ENCODE measurements at places on chromosomes 12 and 14.

DNA sequence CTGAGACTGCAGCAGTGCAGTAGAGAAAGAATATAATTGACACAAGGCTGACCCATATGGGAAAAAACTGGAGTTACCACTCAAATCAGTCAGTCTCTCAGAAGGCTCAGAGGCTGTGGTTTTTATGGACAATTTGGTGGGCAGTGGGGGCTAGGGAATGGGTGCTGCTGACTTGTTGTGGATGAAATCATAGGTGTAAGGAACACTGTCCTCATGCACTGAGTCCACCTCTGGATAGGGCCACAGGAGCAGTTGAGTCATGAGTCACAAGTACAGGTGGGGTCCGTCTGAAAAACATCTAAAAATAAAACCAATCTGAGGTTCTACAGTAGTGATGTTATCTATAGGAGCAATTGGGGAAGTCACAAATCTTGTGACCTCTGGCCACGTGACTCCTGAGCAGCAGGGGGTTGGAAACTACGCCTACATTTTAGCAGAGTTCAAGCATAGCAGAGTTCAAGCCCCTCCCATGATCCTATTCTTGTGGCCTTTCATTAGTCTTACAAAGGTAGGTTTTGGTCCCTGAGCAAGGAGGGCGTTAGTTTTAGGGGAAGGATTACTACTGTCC, 18.1 kb upstream of the SGPP1 start:
- DNase-seq = no peak

GRCh38 chr14:100747021-100747586, 20.4 kb downstream of the DLK1 start:
- DNase-seq = no peak

DNA sequence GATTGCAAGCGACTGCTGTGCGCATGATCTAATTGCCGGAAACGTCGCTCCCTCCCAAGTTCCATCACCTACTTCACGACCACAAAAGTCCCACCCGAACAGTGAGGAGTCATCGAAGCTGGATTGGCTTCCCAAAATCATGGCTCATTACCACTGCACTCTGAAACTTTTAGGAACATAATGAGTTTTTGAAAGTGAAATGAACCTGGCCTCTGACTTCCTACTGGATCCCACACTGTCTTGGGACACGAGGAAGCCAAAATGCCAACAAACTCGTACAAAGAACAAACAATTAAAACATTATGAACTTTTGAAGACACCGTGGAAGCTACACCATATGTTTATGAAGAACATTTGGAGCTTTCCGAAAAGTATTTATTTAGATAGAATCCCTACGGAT, 334.8 kb upstream of the TMPO start:
- DNase-seq = no peak

DNA sequence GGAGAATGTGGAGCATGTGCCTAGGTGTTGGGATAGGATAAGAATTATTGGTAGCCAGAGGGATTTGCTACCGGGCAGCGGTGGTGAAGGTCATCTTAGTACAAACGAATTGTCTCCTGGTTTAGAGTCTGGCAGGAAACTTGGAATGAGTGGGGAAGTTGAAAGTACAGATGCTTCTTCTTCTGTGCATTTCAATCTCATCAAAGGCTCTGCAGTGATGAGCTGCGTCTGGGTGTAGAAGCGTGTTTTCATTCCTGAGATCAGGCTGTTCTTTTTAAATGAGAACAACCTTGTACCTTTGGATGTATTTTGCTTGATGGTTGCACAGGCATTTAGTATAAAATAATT, 2.1 kb downstream of the WNK1 start:
- DNase-seq = no peak

- DNase-seq = no peak
Measured at GRCh38 chr12:109868182-109869051, 11.9 kb downstream of the GLTP start.

GRCh38 chr12:121980892-121981272, 40.8 kb upstream of the BCL7A start:
- no peak for DNase-seq

DNA sequence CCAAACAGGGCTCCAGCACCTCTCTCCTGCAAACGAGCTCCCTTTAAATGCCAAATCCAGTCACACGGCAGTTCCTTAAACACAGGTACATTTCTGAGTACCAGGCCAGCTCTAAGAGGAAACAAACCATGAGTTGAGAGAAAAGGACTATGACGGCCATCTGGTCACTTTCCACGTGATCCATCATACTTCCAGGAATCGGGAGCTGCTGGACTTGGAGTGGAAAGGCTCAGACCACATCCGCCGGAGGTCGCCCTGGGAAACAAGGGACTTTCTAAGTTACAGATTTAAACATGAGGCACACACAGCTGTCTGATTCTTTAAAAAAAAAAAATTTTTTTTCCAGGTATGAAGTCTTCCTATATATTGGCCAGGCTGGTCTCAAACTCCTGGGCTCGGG, 39.2 kb downstream of the ACADS start:
- no peak for DNase-seq

- no peak for DNase-seq
Measured at GRCh38 chr12:32178341-32179010, 71.8 kb downstream of the BICD1 start.

DNA sequence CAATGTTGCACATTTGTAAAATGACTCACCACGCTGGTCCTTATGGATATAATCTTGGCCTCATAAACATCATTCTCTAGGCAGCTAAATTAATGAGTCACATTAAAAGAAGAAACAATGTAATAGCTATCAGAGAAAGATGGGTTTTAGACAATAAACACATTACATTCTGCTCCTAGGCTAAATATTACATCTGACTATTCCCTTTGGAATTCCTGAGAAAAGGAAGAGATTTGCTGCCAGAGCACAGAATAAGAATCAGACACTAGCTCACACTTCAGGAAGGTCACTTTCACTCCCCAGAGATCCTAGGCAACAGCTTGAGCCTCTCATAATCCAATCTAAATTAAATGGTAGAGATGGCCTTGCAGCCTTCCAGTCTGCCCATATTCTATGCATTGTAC, 218.2 kb downstream of the PTPRO start:
- no peak for DNase-seq

- no peak for DNase-seq
Measured at GRCh38 chr14:103315351-103315911, 18.6 kb upstream of the EIF5 start.

DNA sequence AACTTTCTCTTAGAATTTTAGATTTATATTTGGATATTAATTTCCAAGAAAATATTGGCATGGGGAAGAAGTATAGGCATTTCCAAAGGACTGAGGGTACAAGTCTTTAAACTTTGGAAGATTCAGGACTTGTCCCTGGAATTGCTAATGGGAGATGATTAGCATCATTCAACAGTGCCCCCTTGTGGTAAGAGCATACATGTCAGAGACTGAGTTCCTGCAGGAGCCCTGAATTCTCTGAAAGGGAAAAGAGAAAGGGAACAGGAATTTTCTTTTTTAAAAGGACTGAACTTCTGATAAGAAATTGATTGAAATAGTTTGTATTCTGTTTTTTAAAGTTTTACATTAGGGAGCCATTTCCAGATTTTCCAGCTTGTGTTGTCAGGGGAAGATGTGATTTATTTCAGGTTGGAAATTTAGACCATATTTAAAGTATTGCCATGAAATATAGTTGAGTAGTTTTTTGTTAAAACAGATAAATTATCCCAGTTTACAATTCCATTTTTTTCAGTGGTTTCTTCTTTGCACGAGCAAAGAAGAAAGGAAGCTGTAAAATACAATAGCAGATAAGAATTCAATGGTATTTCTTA, 44.0 kb upstream of the REP15 start:
- DNase-seq = peak; percentile 20

DNA sequence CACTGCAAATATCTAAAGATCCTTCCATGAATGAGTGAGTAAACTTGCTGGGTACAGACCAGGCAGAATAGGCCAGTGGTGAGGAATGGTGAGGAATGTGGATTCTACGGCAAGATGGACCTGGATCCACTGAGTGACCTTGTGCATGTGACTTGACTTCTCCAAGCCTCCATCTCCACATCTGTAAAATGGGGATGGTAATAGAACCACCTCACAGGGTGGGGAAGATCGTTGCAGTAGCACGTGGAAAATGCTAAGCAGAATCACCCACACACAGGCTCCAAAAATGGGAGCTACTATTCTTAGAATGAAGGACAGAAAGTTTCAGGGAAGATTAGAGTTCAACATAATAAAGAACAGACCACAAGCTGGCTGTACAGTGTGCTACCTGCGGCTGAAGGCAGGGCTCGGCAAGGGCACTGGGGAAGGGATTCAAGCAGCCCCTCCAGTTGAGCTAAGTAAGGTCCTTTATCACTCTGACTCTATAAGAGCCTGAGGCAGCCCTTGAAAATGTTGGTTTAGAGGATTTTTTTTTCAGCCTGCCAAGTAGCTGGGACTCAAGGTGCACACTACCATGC, 47.5 kb downstream of the ACTN1 start:
- no peak for DNase-seq

DNA sequence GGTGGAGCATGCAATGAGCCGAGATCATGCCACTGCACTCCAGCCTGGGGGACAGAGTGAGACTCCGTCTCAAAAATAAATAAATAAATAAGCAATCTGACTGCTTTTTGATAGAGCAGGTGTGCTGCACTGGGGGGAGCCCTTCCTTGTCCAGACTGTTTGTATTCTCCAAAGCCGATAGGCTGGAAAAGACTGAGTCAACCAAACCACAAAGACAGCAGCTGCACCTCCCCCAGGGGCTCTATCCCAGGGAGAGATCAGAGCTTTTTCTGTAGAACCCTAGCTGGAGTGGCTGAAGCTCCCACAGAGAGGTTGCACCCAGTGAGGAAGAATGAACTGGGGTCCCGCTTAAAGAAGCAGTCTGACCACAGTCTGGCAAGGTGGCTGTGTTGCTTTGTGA, 45.8 kb upstream of the LALBA start:
- no peak for DNase-seq

- no peak for DNase-seq
Measured at GRCh38 chr12:53007343-53007742, 1.1 kb downstream of the EIF4B start.

All from effector CD4-positive, alpha-beta T cell (primary cell).